ENCODE measurements at places on chromosomes 2 and 18.

DNA sequence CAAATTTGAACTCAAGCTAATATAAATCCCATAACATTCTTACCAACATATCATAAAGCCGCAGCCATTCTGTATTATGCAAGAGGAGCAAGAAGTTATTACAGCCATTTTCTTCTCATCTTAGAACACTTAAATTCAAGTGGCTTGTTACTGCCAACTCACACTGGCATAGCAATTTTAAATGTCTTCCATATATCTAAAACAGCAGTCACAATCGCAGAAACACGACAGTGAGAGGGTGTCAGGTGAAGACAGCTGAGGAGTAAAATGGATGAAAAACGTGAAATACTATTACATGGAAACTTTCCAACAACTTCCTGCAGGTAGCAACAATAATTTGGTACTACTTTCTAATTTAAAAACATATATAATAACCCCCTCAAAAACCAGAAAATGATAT is 17.9 kb downstream of the PPP3R1 start:
- DNase-seq: no peak

GRCh38 chr2:150279686-150280085 is 207.8 kb downstream of the RND3 start:
- DNase-seq: no peak

DNA sequence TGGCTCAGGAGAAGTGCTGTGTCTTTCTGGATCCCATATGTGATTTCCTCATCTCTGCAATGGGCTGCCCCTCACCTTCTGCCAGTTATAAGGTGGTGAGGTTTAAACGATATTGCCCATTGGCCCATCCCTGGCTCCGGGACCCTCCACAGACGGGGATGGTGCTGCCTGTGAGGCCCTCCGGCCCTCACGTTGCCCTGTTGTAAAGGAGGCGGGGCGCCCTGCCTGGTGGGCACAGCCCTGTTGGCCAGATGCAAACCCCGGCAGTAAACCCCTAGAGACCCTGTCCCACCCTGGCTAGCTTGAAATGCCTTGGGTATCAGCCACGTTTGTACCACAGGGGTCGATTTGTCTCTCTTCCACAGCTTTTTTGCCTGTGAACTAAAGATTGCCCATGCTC is 7.4 kb downstream of the ARHGEF4 start:
- DNase-seq: no peak

- no peak for DNase-seq
Measured at GRCh38 chr18:11504962-11505361, 104.4 kb upstream of the SLC35G4 start.

GRCh38 chr2:6510532-6510931 is 355.2 kb downstream of the CMPK2 start:
- no peak for DNase-seq

DNA sequence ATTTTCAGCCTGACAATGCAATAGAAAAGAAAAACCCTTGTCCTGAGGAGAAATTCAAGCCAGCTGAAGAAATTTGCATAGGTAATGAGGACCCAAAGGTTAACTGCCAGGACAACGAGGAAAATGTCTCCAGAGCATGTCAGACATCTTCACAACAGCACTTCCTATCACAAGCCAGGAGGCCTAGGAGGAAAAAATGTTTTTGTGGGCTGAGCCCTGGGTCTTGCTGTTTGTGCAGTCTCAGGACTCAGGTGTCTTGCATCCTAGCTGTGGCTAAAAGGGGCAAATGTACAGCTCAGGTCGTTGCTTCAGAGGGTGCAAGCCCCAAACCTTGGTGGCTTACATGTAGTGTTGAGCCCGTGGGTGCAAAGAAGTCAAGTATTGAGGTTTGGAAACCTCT is 905.1 kb upstream of the FSHR start:
- DNase-seq: no peak

DNA sequence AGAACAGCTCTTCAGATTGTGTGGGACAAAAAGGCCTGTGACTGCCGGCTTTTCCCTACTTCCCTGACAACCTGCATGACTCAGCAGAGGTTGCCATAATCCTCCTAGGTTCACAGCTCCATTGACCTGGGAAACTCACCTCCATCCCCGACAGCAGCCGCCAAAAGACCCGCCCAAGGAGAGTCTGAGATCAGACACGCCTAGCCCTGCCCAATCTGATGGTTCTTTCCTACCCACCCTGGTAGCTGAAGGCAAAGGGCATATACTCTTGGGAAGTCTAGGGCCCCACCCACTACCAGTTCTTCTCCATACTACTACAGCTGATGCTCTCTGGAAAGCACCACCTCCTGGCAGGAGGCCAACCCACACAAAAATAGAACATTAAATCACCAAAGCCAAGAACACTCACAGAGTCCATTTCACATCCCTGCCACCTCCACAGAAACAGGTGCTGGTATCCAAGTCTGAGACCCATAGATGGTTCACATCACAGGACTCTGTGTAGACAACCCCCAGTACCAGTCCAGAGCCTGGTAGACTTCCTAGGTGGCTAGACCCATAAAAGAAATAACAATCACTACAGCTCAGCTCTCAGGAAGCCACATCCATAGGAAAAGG is 140.6 kb downstream of the NETO1 start:
- DNase-seq: no peak

- no peak for DNase-seq
Measured at GRCh38 chr2:112805542-112805941, 21.2 kb upstream of the IL1A start.

DNA sequence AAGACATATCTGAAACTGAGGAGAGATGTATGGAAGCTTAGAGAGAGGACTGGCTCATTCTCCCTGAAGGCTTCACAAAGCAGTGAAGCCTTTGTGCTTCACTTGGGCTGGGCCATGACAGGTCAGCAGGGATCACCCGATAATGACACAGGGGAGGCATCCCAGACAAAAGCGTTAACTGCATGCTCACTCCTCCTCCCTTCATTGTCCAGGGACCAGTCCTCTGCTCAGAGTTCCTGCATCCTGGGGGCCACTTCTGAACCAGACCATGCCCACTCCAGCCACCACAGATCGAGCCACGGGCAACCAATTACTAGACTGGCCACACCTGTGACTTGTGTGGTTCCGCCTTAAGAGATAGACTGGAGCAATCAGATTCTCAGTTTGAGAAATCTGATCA is 236.0 kb downstream of the CLIP4 start:
- no peak for DNase-seq

DNA sequence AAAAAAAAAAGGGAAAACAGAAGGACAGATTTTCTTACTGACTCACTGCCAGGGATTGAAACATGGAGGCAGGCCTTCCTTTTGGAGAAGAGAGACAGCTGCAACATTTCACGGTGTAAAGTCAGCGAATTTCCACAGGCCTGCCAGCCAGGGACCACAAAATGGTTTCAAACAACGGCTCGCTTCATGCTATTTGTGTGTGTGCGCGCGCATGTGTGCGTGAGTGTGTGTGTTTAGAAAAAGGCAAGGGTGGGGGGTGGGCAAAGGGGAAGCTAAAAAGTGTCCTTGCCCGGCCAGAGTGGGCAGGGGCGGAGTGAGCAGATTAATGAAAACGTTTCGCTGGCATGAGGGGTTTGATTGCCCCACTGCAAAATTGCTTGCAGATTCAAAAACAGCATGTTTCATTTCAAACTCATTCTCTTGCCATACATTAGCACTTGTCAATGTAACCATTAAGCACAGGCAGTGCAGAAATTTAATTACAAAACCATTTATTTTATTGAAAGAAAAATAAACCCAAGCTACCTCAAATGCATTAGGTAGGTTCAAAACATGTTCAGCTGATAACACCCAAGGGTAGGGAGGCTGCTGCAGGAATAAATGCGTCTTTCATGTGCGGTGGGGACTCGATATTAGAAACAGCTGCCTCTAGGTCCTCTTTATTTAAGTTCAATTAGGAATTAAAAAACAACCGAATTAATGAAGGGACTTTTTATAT is 182.1 kb upstream of the SIX2 start:
- DNase-seq: peak; percentile 38

- no peak for DNase-seq
Measured at GRCh38 chr2:176103194-176103593, 3.6 kb downstream of the HOXD12 start.

- peak; percentile 60 for DNase-seq
Measured at GRCh38 chr2:209662021-209662420, 109.6 kb upstream of the UNC80 start.

DNA sequence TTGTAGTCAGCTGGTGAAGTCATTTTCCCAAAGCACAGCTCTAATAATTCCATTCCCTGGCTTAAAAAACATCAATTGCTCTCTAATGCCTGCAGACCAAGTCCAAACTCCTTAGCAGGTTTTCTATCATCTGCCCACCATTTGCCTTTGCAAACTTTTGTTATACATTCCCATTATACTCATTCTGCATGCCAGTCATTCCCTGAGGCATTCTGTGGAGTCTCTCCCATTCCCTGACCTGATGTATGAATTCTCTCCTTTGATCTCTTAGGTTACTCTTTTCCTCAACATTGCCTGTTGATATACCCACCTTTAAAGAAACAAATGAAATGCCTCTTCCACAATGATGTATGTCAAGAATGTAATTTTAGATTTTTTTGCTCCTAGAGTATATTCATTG is 852.0 kb upstream of the FSHR start:
- no peak for DNase-seq

DNA sequence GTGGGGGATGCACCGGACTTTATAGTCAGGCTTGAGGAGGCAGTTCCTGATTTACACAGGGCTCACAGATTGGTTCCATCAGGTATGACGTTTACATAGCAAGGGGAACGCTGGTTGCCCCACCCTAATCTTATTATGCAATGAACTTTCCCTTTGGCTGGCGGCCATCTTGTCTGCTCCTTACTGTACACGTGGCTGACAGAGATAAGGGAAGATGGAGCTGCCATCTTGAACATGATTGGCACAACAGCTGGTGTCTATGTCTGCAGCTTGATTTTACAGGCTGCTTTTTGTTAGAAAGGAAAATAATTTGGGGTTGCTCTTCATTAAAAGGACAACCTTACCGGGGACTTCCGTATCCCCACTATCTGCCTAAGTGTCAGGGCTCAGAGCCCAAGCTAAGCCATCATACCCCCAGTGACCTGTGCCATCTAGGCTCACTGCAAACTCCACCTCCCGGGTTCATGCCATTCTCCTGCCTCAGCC is 33.5 kb upstream of the ATG16L1 start:
- no peak for DNase-seq
